Astrocyte of the spinal cord (primary cell): ENCODE measurements at places on chromosomes 5 and 9.
A peak's percentile ranks its signal among the peaks of the same experiment; 100 is the strongest.

GRCh38 chr5:3564827-3565518 is 30.7 kb upstream of the IRX1 start:
- no peak for DNase-seq

DNA sequence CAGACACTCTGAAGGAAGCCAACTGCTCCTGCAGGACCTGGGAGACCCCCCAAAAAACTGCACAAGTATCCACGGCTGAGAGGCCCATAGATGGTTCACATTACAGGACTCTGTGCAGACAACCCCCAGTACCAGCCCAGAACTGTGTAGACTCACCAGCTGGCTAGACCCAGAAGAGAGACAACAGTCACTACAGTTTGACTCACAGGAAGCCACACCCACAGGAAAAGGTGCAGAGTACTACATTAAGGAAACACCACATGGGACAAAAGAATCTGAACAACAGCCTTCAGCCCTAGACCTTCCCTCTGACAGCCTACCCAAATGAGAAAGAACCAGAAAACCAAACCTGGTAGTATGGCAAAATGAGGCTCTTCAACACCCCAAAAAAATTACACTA is 281.2 kb upstream of the RGMB start:
- DNase-seq = no peak

DNA sequence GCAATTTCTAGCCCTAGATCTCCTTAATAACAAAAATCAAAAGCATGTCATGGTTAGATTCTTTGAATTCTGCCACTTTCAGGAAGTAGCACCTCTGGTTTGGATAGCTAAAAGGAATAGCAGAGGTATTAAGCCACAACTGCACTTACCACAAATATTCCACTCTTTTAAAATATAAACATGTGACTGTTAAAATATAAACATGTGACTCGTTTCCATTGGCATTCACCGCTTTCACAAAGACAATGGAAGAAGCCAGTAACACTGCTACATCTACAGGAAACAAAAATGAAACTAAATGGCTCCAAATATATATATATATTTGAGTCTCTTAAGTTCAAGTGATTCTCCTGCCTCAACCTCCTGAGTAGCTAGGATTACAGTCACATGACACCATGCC is 222.9 kb downstream of the ARL15 start:
- peak; percentile 89 for DNase-seq

DNA sequence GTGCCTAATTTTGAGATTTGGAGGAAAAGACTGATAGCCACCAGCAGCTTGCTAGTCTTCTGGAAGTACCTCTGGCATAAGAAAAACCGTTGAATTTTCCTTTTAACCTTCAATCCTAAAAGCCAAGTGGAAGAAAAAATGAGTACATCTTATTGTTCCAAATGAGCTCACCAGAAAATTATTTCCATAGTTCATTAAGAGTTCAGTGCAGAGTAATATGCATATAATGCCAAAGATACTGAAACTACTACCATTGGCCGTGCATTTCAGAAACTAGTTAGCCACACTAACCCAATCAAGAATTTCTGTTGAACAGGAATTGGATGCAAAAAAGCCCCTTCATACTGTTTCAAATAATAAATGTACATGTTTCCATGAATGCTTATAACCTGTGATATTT is 607.9 kb downstream of the KCTD16 start:
- DNase-seq = no peak

- DNase-seq = no peak
These were observed 26.7 kb upstream of the FSD1L start for GRCh38 chr9:105421154-105421553.

DNA sequence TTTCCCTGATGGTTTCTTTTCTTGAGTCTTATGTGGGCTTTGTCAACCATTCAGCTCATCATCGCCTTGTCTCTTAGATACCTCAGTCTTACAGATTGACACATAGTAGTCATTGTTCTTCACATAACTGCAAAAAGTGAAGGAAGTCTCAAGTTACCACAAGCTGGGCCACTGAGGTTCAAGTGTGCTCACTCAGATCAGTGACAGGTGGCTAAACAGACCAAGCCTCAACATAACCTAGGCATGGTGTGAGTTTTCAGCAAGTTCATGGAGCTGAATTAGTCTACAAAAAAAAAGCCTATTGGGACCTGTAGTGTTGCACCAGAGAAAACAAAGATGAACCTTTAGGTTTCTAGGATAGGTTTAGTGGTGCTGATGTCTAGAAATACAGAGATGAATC is 58.2 kb downstream of the RFK start:
- no peak for DNase-seq

GRCh38 chr9:70947086-70947485 is 174.3 kb downstream of the TRPM3 start:
- peak; percentile 46 for DNase-seq

DNA sequence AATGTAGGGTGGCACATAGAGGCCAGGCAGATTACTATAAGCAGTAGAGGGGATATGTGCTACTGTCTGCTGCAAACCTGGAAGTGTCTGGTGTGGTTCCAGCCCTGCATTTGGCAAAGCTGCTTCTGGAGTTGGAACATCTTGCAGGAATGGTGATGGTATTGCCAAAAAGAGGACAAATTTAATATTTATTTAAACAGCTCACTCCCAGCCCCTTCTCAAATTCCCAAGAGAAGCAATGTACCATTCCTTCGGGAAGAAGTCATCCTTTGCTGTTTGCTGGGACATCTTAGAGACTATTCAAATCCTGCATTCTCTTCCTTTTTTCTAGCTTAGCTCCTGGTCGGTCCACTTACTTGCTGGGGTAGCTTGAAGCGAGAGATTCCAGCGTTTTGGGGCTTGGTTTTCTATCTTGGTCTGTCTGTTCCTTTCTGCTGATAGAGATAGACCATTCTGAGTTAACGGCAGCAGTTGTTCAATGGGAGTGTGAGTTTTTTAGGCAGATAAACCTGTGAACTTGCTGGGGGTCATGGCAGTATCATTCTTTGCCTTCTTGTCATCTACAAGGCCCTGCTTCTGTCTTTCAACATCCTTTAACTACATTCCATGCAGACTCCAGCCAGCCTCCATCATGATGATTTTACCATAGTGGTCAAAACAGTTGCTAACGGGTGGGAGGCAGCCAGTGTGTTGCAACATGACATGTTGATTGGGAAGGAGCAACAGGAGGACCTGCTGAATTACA is 69.9 kb downstream of the RCL1 start:
- DNase-seq = no peak

GRCh38 chr5:180052211-180052818 is 19.2 kb downstream of the RNF130 start:
- no peak for DNase-seq

- peak; percentile 4 for DNase-seq
These were observed 149.5 kb downstream of the BAAT start for GRCh38 chr9:101235105-101235866.

GRCh38 chr5:145362266-145362665 is 472.9 kb downstream of the PRELID2 start:
- DNase-seq = peak; percentile 81

DNA sequence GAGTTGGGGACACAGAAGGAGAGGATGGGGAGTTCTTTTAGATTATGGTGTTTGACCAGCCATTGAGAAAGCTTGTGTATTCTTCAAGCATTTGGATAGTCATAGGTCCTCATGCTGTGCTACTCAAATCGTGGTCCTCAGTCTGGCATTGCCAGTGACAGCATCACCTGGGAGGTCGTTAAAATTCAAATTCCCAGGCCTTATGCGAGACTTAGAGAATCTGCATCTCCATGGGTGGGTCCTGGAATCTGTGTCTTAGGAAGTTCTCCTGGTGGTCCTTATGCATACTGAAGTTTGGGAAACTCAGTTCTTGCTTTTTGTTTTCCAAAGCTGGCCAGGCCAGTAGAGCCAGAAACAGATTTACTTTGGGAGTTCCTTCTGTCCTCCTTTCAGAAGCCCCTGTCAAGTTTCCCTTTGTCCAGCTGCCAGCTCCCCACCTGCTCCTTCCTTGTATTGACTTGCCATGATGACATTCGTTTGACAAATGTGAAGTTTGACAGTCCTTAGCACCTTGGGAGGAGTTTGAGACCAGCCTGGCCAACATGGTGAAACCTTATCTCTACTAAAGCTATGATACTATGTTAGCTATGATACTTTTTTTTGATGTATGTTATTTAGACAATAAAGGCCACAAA is 95.6 kb downstream of the PALM2AKAP2 start:
- no peak for DNase-seq

- DNase-seq = peak; percentile 76
These were observed 37.7 kb downstream of the NR2F1 start for GRCh38 chr5:93620487-93621326.

- no peak for DNase-seq
These were observed 50.0 kb downstream of the ATPSCKMT start for GRCh38 chr5:10199692-10200091.

- DNase-seq = no peak
These were observed 143.3 kb upstream of the ADAMTSL1 start for GRCh38 chr9:18330401-18331309.

- DNase-seq = no peak
These were observed 28.1 kb downstream of the RIGI start for GRCh38 chr9:32497921-32498320.

DNA sequence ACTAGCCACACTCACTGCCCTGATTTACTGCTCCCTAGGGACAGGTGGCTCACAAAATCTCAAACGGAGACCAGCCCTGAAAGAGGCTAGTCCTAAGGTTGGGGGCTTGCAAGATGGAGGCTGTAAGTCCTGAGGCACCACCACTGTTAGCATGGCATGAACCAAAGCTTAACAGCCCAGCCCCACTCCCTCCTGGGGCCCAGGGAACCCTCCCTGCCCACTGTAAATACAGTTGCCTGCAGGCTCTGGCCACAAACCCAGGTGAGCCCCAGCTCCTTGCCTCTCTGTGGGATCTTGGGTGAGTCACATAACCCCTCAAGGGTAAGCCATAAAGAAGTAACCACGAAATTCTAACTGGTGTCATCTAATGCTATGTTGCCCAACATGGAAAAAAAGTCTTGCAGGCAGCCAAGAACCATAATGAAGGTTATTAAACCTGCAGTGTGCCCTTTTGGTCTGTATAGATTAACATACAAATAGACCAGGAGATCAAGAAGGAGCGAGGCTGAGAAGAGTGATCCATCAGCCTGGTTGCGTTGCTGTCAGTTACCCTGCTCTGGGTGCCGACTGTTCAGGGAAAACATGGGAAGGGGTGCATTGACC is 1.7 kb upstream of the POMT1 start:
- DNase-seq = peak; percentile 78
